EL (cell line): ENCODE measurements at places on chromosomes 2 and 18.

DNA sequence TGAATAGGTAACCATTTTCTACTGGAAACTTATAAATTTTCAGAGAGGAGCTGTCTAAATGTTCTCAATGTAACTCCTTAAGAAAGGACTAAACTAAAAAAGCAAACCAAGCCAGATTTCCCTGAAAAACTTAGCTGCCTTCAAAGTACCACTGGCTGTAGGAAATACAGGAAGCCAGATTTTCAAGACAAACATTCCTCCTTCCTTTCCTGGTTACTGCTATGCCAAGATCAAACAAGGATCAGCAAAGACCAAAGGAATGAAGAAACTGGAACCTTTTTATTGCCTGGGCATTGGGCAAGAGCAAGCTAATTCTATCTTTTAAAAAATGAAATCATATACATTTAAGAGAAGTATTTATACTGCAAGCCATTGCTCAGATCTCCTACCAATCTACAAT lies 212.7 kb downstream of the DYM start:
- DNase-seq, result peak; percentile 21

DNA sequence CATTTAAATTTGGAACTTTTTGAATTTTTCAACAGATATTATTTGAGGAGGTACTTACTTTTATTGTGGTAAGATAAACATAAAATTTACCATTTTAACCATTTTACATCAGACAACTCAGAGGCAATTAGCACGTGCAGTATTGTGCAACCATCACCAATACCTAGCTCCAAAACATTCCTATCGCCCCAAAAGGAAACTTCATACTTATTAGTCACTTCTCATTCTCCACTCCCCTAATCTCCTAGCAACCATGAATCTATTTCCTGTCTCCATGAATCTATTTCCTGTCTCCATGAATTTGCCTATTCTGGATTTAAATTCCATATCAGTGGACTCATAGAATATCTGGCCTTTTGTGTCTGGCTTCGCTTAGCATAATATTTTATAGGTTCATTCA lies 69.9 kb upstream of the FAM136A start:
- DNase-seq, result peak; percentile 86

GRCh38 chr18:34873986-34874580 lies 164.0 kb downstream of the DTNA start:
- DNase-seq, result no peak

DNA sequence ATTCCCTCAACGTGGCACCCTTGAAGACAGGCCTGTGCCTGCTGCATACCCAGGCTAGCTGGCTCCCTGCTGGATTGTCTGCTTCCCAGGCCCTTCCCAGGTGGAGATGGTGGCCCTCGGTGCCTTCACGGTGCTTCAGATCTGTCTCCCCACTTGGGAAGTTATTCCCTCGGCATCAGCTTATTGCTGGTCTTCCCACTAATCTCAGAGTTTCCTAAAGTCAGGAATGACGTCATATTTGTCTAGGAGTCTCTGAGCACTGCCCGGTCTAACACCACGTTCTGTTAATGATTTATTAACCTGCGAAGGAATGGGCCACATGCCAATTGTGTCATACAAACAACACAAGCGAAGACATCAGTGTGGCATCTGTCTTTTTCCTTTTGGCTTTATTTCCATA lies 269.8 kb upstream of the ID2 start:
- DNase-seq, result no peak

- no peak for DNase-seq
Observed at GRCh38 chr18:57009844-57010243, 137.0 kb upstream of the BOD1L2 start.

- no peak for DNase-seq
Observed at GRCh38 chr2:45352506-45352905, 258.6 kb downstream of the SRBD1 start.

DNA sequence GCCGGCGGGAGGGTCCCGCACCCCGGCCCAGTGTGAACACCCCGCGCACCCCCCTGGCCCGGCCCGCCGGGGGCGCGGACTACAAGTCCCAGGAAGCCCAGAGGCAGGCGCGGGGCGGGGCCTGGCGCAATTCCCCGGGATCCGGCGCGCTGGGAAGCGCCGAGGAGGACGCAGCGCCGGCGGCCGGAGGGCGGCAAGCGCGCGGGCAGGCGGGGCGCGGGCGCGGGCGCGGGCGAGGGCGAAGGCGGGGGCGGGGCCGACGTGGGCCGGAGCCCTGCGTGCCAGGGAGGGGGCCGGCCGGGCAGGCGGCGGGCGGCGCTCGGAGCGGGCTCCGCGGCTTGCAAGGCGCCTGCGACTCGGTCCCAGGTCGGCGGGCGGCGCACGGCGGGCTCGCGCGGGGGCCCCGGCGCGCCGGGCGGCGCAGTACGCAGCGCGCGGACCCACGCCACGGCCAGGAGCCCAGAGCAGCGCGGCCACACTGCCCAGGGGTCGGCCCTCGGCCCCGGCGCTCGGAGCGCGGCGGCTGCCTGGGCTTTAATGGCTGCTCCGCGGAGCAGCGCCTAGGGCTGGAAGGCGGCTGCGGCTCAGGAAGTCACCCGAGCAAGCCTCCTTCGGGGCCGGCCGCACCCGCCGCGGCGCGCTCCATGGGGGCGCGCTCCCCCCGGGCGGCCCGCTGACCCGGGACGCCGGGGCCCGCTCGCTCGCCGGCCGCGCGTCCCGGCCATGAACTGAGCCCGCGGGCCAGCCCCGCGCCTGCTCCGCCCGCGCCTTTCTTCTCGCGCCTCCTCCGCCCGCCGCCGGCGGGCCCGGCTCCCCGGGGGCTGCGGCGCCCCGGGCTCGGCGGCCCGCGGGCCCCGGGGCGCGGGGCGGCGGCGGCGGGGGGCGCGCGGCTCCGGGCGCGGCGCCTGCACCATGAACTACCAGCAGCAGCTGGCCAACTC lies at the start of gene AGAP1:
Gene AGAP1, plus strand, starts transcription at position 269 of the 941 bp plus-strand sequence.
- peak; percentile 89 for DNase-seq

- DNase-seq, result no peak
Observed at GRCh38 chr18:32906506-32907310, 133.9 kb upstream of the KLHL14 start.

DNA sequence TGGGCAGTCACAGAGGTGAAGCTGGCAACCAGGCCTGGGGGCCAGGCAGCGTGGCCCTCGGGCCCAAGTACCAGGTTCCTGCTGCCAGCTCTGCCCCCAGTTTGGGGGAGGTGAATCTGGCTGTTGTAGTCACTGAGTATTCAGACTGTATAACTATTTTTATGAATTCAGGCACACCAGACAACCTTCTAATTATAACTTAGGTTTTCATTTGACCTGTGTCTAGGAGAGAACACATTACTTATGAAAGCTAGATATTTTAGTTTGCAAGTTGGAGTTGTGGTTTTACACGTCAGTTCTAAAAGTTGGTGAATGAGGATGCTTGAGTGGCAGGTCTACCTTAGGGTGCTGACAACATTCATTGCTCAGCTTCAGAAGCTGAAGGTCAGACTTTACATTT lies 71.7 kb downstream of the LIMS1 start:
- DNase-seq, result no peak

DNA sequence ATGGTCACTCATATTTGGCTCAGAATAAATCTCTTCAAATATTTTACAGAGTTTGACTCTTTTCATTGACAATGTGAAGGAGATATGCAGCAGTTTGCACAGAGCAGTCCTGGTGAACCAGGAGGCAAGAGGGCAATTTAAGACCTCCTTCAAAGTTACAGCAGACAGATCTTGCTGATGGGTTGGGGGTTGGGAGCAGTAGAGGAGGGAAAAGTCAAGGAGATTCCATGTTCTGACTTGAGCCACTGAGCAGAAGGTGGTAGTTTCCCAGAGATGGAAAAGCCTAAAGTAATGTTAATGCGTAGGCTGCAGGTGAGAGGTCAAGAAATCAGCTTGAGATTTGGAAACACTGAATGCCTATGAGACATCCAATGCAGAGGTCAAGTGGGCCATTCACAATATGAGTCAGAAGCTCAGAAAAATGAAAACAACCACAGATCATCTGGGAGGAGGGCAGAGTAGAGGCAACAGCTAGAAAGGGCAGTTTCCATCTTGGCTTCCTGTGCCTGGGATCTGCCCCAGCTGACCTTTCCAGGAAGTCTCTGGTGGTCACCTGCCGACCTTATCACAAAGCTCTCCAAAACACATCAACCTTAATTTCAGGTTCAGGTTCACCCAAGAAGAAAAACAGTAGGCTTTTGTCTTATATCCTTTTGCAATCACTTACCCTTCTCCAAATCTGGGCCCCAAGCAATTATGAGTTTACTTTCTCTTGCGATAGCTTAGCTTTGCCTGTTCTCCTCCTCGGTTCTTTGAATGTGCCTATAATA lies 197.5 kb upstream of the ARL4C start:
- DNase-seq, result peak; percentile 84

- no peak for DNase-seq
Observed at GRCh38 chr2:132372276-132372675, 44.3 kb upstream of the GPR39 start.

DNA sequence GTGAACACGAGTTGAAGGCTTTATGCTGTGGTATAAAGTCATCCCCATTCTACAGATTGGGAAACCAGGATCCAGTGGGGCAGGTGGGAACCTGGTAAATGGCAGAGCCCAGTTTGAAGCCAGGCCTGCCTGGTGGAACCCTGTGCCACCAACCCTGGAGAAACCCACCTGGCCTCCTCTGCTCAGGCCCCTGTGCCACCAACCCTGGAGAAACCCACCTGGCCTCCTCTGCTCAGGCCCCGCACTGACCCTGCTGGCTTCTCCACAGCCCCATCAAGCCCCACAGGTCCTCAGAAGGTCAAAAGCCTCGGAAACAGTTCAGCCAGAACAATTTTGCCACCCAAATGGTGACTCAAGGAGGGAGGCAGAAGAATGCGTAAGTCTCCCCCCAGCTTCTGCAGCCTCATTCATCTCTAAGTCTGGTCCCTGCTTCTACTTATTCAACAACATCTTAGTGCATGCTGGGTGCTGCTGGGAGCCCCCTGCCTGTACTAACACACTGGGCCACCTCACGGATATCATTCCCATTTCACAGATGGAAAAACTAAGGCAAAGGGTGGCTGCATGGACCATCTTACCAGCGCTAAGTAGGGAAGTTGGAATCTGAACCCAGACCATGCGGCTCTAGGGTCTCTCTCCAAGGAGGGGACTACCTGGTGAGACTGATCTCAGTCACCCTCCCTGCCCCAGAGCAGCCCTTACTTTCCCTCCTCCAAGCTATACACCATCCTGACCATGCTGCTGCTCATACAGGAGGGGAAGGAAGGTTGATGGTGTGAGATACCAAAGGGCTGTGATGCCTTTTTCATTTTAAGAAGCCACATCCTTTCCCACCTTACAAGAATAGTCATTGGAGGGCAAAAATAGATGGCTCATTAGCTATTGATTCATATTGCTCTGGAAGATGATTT lies 93.7 kb upstream of the ID2 start:
- no peak for DNase-seq

GRCh38 chr2:124978597-124978996 lies 953.5 kb downstream of the CNTNAP5 start:
- no peak for DNase-seq

- DNase-seq, result no peak
Observed at GRCh38 chr2:202290316-202290715, 24.8 kb downstream of the NOP58 start.

DNA sequence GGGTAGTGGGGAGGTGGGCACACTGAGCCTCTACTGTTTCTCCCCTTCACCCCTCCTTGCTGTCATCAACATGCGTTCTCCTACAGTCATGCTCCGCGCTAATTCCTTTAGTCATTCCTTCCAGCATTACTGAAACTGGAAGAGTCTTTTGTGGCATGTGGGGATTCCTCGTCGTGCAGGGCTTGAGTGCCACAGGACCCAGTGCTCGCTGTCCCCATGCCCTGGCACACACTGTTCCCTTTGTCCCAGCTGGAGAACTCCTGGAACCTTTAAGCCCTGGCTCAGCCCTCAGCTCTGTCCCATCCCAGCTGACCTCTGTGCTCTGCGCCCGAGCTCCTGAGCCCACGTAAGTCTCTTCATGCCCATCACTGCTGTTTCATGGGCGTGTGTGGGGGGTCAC lies 42.1 kb downstream of the ODC1 start:
- no peak for DNase-seq

DNA sequence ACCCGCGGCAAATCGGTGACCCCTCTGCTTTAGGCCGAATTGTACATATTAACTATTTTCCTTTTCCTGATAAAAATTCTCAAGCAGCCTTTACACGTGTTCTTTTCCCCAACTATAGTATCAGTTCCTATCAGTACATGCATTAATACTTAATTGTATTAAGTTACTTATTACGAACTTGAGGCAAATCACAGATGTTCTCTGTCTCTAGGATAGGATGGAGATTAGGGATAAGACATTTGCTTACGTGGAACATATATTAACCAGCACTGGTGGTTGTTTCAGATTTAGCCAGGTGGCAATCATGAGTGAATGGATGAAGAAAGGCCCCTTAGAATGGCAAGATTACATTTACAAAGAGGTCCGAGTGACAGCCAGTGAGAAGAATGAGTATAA lies 675 bp downstream of the GEMIN6 start:
- DNase-seq, result no peak

- no peak for DNase-seq
Observed at GRCh38 chr2:152452256-152452973, 117.4 kb downstream of the FMNL2 start.

DNA sequence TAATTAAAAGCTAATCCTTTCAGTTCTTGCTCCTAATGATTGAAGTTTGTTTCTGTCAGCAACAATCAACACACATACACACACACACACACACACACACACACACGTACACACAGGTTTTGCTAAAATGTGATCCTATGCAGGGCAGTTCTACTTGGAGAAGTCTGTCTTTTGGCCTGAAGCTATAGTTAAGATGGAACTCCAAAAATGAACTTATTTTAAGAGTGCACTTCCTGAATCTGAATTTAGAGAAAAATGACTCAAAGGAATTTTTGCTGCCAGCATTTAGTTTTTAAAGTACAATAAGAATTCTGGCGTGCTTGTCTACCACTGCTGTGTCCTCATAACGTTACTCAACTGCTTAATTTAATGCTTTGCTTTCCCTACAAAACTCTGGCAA lies 6.6 kb downstream of the GALNT5 start:
- DNase-seq, result peak; percentile 43

DNA sequence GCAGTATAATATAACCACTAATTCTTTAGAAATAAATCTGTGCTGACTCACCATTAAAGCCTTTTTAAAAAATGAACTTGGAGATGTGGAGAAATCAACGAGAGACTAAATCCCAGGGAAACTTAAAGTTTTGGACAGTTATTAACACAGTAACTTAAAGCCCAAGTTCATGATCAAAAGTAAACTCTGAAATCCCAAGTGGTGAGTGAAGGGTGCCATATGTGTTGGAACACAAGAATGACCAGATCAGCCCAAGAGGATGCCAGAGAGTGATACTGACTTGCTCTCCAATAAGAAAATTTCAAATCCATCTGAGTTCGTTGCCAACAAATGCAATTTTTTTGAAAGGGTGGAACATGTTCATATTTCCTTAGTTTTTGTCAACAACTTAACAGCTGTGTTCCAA lies 838.1 kb upstream of the ACVR2A start:
- DNase-seq, result no peak

DNA sequence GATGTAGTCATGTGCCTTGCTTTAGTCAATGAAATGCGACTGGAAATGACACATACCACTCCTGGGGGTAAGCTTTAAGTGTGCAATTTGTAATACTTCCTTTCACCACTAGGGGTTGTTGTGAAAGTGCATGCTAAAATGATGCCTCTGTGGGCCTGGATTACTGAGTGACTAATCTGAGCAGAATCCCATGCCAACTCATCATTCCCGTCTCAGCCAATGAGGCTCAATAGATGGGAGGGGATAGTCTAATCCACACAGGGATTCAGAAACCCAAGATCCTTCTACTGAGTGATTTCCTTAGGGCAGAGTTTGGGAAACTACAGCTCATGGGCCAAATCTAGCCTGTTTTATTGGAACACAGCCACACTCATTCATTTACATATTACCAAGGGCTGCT lies 54.0 kb downstream of the HRH4 start:
- DNase-seq, result peak; percentile 78
